Nucleus accumbens (tissue), 56 donors: ENCODE measurements at places on chromosomes 4 and X.
A peak's percentile ranks its signal among the peaks of the same experiment; 100 is the strongest.

- DNase-seq = no peak
Measured at GRCh38 chr4:82850684-82851083, 40.3 kb downstream of the SEC31A start.

GRCh38 chr4:87079967-87080366 is 140.5 kb downstream of the KLHL8 start:
- DNase-seq = no peak

DNA sequence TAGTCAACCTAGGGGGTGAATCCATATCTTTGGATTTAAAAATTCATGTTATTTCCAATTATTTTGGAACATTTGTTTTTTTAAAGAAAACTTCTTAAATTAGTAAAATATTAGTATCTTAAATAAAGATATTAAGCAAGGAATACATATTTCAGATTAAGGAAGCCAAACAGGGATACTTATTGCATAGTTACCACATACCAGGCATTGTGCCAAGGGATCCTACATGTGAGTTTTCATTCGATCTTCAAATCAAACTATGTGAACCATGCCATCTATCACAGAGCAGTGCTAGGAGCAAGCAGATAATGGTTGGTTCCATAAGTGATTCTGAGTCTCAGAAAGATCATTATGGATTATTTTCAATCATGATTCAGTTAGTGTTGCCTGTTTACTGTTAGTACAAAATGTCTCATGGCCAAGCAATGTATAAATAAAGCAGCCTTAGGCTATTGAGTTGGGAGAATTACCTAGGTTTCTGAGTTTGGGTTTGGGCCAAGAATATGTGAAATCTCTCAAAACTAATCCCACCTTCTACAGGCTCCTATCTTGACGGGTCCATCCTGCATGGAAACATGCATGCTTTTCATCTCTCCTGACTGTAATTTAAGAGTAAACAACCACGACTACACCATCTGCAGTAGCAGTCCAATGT is 176.7 kb downstream of the NPFFR2 start:
- no peak for DNase-seq

- DNase-seq = no peak
Measured at GRCh38 chr4:77453911-77454310, 151.7 kb upstream of the CXCL13 start.

GRCh38 chrX:132508834-132509233 is 20.0 kb upstream of the MBNL3 start:
- no peak for DNase-seq

GRCh38 chrX:129650821-129651510 is 3.8 kb downstream of the APLN start:
- DNase-seq = no peak

GRCh38 chrX:154050113-154050495 is 30.4 kb upstream of the IRAK1 start:
- no peak for DNase-seq

GRCh38 chr4:26609391-26609790 is 25.5 kb downstream of the TBC1D19 start:
- DNase-seq = no peak

GRCh38 chr4:14111730-14112181 is 484.2 kb upstream of the BOD1L1 start:
- DNase-seq = no peak

- DNase-seq = no peak
Measured at GRCh38 chrX:120794525-120794975, 81.1 kb downstream of the CT47B1 start.

GRCh38 chr4:3257103-3257555 is 8.2 kb downstream of the MSANTD1 start:
- no peak for DNase-seq

DNA sequence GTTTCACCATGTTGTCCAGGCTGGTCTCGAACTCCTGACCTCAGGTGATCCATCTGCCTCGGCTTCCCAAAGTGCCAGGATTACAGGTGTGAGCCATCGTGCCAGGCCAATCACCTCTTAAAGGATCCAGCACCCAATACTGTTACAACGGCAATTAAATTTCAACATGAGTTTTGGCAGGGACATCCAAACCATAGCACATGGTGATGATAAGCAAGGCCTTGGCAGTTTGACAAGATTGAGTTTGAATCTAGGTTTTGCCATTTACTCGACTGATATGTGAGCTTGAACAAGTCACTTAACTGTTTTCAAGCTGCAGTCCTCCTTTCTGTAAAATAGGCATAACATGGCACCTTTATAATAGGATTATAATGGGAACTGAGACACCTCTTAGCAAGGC is 84.1 kb downstream of the GPR82 start:
- no peak for DNase-seq

GRCh38 chr4:28443801-28444412 is 1583.3 kb downstream of the STIM2 start:
- DNase-seq = no peak

- DNase-seq = no peak
Measured at GRCh38 chr4:145830699-145831098, 107.9 kb downstream of the ZNF827 start.

GRCh38 chr4:89486042-89486441 is 178.4 kb upstream of the GPRIN3 start:
- no peak for DNase-seq

- no peak for DNase-seq
Measured at GRCh38 chr4:10273030-10273429, 156.4 kb upstream of the WDR1 start.

DNA sequence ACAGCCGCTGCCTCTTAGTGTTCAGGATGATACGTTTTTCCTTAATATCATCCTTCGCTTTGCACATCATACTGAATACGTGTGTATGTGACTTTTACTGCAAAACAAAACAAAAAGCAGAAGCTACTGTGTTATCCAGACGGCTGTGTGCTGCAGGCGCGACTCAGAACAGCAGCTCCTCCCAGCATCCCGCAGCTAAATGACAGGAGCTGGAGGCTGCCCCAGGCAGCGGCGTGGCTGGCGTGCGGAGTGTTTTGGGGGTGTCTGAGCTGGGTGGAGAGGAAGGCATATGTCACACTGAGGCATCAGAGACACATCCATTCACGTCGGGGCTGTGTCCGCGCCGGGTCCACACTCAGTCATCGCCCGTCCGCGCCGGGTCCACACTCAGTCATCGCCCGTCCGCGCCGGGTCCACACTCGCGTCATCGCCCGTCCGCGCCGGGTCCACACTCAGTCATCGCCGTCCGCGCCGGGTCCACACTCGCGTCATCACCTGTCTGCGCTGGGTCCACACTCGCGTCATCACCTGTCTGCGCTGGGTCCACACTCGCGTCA is 16.6 kb downstream of the PCGF3 start:
- no peak for DNase-seq

- no peak for DNase-seq
Measured at GRCh38 chr4:1466034-1466862, 60.0 kb upstream of the NKX1-1 start.

GRCh38 chrX:54825716-54826438 is 18.3 kb downstream of the MAGED2 start:
- no peak for DNase-seq

- DNase-seq = no peak
Measured at GRCh38 chr4:154625971-154626370, 13.5 kb upstream of the FGG start.

GRCh38 chrX:72540318-72540717 is 32.3 kb downstream of the HDAC8 start:
- no peak for DNase-seq

GRCh38 chrX:67619253-67619652 is 75.4 kb downstream of the AR start:
- DNase-seq = no peak

DNA sequence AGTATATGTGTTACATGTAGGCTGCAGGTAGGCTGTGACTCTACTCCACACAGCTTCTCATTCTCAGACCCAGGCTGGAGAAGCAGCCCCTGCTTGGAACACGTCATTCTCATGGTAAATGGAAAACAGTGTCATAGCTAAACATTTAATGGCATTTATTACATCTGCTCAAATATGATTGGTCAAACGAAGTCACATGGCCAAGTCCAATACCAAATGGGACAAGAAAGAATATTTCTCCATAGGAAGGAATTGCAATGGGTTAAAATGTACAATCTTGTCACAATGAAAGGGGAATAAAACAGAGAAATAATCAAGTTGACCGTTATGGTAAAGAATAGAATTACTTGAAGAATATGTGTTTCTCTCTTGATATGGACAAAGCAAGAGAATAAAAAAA is 198.6 kb downstream of the ANAPC10 start:
- DNase-seq = no peak

DNA sequence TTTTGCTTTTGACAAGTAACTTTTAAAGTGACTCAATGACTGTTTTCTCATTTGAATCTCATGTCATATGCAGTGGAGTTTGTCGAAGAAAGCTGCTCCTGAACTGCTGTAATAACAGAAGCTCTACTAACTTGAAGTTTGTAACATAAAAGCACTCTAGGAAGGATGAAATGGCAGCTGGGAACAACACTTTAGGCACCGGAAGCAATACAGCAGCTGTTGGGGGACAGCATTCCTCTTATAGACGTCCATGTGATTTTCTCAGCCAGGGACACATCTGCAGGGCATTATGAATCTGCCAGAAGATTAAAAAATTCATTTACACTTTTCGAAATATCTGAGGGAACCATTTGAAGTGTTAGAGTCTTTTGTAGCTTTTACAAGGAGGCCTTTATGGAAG is 1035.8 kb downstream of the ADGRL3 start:
- DNase-seq = no peak

DNA sequence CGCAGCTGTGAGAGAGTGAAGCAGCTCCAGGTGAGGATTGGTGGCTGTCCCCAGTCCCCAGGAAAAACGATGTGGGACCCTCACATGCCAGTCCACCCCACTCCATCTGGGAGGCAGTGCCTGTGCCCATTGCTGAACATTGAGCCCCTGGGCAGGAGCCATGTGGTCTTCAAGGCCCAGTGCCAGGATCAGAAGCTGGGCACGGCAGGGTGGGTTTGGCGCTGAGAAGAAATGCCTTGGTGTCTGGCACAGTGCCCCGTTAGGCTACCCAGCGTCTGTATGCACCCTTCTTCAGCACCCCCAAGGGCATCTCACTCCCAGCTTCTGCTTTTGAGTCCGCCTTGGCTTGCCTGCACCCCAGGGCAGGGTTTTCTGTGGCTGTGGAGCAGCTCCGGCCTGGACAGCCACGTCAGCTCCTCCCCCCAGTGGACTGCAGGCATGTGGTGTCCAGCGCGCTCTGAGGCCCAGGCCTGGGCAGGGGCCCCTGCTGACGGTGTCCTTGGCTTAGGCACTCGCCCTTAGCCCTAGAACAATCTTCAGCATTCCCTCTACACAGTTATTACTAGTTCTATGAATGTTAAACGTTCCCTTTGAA is 28.6 kb downstream of the RGS12 start:
- peak; percentile 23 for DNase-seq

DNA sequence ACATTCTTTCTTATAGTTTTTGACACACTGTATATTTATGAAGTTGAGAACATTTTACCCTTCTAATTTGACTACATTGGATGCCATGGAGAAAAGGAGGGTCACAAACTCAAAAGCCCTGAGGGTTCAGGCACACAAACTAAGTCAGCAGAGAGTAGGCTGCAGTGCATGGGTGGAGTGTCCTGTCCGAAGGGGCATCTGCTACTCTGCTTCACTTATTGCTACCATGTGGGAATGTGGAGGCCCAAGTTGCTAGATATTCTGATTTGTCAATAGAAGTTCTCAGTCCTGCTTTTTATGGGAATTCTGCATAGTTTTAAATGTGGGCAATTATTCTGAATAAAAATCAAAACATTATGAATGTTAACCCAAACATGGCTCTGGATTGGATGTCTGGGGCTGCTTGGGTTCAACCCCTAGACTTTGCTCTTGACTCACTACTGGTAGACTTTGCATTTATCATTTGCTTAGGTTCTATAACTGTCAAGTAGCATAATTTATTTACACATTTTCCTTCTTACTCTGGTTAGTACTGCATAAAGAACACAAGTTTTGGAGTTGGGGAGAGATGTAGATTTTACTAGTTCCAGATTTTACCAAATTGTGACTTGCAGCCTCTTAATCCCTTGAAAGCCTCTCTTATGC is 255.1 kb downstream of the SPRY1 start:
- no peak for DNase-seq

DNA sequence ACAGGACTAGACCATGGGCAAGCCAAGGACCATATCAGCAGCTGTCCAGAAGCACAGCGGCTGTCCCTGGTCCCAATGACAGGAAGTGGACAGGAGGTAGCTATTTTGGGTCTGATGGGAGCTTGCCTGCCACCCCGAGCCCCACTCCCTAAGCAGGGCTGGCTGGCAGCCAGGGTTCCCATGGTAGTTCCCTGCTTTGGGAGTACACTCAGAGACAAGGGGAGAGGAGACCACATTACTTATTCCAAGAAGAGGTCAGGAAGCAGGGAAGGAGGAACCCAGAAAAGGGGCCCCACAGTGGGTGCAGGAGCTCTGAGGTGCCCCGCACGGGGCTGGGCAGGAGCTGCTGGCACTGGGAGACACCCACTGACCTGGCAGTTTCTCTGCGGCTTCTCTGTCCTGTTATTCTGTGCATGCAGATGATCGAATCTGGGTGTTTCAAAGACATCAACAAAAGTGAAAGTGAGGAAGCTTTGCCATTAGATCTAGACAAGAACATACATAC is 36.3 kb downstream of the HTT-AS start:
- no peak for DNase-seq

GRCh38 chr4:186607490-186607889 is 52.1 kb upstream of the MTNR1A start:
- no peak for DNase-seq

DNA sequence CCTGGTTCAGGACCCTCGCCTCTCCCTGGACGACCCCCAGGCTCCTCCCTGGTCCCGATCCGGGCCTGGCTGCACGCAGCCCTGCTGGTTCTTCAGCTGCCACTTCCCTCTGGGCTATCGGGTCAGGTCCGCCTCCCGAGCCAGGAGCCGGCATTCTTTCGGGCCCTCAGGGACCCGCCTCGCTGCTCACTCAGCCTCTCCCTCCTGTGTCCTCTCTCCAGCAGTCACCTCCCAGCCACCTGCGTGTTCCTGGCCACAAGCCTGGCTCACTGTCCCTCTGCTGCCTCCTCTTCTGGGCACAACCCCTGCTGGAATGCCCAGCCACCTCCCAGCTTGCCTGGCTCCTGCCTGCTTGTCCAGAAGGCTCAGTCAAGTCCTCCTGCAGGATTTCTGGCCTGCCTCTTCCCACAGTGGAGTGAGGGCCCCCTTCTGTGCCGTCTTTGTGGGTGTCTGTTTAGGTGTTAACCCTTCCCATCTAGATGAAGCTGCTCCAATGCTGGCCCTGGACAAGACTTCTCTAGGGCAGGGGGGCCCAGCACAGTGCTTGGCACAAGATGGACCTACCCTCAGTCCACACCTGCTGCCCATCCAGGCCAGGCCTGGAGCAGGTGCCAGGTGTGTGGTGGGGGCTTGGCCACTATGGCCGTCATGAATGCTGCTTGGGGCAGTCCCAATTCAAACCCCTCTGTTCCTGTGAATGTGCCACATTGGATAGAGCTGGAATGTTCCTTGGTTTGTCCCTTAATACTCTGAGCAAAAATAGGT is 2.2 kb downstream of the WFS1 start:
- DNase-seq = no peak

- no peak for DNase-seq
Measured at GRCh38 chr4:174005422-174005821, 278.0 kb downstream of the FBXO8 start.

DNA sequence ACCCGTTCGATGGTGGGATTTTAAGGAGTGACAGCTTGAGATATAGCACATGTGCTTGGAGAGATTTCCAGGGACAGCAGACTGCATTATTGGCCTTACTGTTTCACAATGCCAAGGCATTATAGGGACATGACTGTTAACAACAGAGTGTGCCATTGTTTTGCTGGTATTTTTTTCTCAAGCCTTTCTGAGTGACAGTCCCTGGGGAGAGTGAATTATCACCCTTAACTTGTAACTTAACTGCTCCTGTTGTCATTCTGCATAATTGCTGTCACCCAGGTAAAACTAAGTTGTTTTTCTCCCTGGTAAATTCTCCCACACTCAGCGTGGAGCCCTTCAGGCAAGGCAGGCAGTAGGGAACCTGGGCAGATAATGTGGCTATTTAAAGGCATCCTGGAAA is 989.2 kb upstream of the LCORL start:
- no peak for DNase-seq
